ENCODE measurements at places on chromosomes 4 and X.

DNA sequence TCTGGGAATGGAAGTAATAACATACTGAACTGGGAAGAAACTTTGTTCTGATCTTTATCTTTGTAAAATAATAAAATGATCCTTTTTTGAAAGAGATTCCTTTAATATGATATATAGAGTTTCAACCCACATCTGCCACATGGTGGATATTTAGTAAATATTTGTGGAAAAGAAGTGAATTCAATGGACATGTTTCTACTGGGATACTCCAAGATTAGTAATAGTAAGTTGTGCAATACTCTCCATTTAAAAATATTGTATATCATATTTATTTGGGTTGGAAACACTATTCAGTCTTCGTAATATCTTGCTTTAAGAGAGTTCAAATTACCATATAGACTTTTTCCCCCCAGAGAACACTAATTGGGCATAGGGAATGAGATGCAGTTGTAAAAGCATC lies 17.8 kb upstream of the ARSJ start:
- no peaks in the 10 kb centered on the region for H3K36me3 ChIP-seq
- H3K4me3 ChIP-seq = no peak overlapping the region
- H3K4me1 ChIP-seq = no peaks in the 10 kb centered on the region
- DNase-seq = no peak
- no peak overlapping the region for H3K27ac ChIP-seq

DNA sequence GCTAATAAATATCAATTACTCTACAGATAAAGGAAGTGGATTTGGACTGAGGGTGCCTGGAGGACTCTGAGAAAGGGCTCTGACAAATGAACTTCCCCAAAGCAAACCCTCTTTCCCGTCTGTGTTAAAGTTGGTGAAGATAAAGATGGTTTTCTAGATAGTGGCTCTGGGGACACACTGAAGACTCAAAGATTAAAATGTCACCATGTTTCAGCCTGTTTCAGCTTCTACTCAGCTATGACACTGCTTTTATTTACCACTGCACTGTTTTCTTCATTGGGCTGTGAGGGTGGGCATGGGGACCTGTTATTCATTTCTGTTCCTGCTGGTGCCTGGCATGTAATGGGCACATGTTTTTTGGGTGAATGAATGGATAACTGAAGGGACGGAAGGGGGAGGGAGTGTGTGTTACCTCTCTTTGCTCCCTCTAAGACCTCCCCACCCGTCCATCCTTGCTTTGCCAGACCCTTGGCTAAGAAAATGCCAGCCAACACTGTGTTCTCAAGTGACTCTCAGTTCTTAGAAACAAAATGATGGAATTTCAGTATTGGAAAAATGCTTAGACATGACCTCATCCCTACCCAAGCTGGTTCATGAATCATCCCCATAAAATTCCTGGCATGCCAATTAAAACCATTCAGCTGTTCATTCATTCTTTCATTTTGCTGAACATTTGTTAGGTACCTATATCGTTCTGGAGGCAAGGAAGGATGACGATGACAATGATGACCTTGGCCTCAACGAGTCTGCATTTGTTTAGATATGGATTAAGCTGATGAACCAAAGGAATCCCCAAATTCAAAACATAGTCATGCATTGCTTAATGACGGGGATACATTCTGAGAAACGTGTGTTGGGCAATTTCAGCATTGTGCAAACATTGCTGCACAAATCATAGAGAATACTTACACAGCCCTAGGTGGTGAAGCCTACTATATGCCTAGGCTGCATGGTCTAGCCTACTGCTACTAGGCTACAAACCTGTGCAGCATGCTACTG lies 13.4 kb upstream of the STK32B start:
- no peaks in the 10 kb centered on the region for H3K4me1 ChIP-seq
- H3K4me3 ChIP-seq = no peak overlapping the region

DNA sequence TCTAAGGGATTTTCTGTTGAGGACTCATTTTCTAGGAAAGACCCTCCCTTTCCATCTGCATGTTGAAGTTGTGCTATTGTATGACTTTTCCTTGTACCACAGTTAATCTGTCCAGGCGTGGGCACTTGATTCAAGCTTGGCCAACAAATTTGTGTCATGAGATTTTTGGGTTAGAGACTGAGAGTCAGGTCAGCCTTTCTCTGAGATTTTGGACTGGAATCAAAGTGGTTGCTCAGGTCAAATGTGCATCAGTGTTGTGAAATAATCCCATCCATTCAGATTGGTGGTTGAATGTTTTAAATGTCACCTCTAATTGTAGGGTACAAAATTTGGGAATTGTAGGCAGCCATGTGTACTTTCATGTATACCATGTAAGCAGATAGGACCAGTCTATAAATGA lies 545.2 kb upstream of the IGFBP7 start:
- H3K27me3 ChIP-seq = no peaks in the 10 kb centered on the region
- no peaks in the 10 kb centered on the region for H3K4me1 ChIP-seq
- no peak overlapping the region for H3K27ac ChIP-seq
- H3K36me3 ChIP-seq = no peaks in the 10 kb centered on the region

DNA sequence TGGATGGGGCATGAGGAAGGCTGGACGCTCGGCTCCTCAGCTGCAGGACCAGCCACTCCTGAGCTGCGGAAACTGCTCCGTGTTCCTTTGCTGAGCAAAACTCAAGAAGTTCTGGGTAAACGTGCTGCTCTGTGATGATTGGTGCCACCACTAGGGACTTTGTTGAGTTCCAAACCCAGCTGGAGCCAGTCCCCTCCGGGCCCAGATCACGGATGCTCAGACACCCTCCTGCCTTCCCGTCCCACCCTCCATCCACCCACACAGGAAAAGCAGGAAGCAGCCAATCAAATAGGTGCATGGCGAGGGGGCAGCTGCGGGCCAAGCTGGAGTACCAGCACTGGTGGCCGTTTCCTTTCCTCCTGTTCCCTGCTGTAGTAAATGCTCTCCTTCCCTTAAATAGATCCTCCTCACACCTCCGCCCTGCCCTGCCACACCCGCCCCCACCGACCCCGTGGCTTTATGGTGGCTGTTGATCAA lies 68.0 kb downstream of the ADRA2C start:
- H3K27ac ChIP-seq = no peak overlapping the region
- H3K4me1 ChIP-seq = no peaks in the 10 kb centered on the region
- H3K27me3 ChIP-seq = peaks cover 47% of the 10 kb centered on the region
- no peaks in the 10 kb centered on the region for H3K36me3 ChIP-seq
- no peak overlapping the region for H3K4me3 ChIP-seq
- DNase-seq = no peak
